ENCODE measurements at places on chromosomes 7 and 10.

- DNase-seq: no peak
Measured at GRCh38 chr7:93636276-93636675, 61.8 kb upstream of the CALCR start.

- no peak for DNase-seq
Measured at GRCh38 chr7:88429382-88429781, 122.7 kb upstream of the STEAP4 start.

- no peak for DNase-seq
Measured at GRCh38 chr10:47147186-47147585, 152.8 kb upstream of the GDF10 start.

GRCh38 chr7:106021151-106022067 is 58.3 kb downstream of the CDHR3 start:
- DNase-seq: no peak

- DNase-seq: no peak
Measured at GRCh38 chr7:155660059-155660757, 15.7 kb downstream of the RBM33 start.

DNA sequence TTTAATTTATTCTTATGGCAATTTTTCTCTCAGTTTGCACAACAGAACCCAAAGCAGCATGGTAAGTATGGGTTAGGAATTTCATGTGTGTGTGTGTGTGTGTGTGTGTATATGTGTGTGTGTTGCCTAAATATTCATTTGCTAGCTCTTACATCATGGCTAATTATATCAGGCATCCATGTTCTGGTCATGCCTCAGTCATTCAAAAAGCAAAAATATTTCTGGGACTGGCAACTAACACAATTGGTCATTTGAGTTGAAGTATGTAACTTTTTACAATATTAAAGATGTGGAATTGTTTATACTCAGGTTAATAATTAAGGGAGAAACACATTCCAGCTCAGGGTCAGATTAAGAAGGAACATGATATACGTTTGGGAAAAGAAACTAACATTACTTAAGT is 67.6 kb upstream of the PHYHIPL start:
- DNase-seq: no peak

- no peak for DNase-seq
Measured at GRCh38 chr7:30977222-30977621, 13.5 kb downstream of the GHRHR start.

DNA sequence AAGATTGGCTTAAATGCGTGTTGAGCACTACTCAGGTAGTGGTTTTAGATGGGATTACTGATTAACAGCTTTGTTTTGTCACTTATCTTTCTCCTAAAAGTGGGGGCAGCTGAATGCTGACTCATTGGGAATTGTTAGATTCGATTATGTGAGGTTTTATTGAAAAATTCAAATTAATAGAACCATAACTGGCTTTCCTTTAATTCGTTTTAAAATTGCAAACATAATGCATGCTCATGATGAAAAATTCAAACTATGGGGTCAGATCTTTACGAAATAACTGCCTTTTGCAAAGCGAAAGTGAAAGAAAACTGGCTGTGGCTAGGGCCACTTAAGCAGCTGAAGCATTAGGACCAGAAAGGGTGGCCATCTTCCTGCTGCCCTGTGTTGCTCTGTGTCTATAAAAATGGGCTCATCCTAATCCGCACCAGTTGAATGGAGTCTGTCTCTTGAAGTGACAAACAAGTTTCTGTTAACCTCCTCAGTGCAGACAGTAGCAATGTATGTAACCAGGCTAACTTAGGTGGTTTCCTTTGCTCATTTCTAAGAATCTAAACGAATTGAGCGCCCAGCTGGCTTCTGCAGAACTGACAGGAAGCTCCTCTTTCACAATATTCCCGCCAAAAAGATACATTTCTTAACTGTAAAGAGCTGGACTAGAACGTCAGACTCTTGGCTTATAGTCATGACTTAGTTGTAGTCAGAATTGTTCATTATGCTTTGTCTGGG is 27.8 kb downstream of the DENND10 start:
- peak; percentile 6 for DNase-seq

- DNase-seq: no peak
Measured at GRCh38 chr10:30284865-30285594, 64.0 kb downstream of the MTPAP start.

- DNase-seq: no peak
Measured at GRCh38 chr7:112022128-112022527, 184.1 kb downstream of the DOCK4 start.

DNA sequence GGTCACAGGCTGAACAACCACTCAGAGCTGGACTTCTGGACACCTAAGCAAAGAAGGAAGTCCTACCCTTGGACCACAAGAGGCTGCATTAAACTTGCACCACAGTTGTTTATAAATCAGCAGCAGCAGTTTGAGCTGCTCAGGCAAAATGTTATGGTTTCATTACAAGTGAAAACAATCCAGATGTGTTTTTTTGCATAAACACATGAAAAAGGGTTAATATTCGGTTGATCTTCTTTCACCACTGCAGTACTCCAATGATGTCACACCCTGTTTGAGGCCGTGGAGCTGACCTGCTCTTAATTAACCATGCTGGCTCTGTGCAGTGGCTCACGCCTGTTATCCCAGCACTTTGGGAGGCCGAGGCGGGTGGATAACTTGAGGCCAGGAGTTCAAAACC is 490.8 kb upstream of the CELF2 start:
- DNase-seq: no peak

Measured in stimulated activated CD4-positive, alpha-beta T cell treated with anti-CD3 and anti-CD28 coated beads, Interleukin-2, amount 100 ng/mL, for 4 hours (primary cell).